ENCODE measurements at places on chromosomes 1 and 21.

DNA sequence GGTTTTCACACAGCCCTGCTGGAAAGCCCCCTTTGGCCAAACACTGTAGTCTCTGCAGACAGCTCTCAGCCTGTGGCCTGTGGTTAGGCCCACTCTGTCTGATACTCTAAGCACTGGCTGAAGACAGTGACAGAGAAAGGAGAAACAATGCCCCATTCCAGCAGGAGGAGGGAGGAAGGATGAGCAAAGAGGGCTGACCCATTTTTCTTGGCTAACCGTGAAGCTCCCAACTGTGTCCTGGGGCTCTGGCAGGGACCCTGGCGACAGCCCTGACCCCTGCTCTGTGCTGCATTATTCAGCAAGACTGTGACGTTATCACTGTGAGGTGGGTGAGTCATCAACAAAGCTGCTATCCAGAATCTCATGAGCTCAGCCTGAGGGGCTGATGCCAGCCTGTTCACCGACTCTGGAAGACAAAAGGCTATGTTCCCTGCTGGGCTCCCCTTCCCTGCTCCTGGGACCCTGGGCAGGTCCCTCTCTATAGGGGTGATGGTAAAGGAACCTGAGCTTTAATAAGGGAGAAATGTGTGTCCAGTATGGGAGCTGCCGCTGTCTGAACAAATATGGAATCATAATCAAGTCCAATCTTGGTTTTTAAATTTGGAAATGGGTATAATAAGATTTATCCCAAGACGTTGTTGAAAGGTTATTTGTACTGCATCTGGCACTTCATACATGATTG lies 107.0 kb downstream of the RHOU start:
- no peak for DNase-seq

- DNase-seq: no peak
Observed at GRCh38 chr1:119136401-119136800, 4.1 kb downstream of the WARS2 start.

DNA sequence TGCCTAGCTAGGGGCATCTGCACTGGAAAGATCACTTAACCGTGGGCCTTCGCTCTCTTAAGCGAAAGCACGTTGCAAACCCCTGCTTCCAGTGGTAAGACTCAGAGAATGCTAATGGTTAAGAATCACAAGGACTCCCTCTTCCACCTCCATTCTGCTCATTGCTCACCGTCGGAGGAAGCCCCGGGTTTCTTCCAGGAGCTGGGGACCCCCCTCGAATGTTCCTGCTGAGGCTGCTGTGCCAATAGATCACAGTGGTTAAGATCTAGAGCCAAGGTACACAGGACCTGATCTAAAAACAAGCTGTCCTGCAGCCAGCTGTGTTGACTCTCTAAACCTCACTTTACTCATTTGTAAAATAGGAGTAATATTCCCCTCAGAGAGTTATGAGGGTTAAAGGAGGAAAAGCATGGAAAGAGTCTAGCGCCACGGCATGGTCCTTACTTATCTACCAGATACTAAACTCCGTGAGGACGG lies 765 bp downstream of the VAMP3 start:
- no peak for DNase-seq

- no peak for DNase-seq
Observed at GRCh38 chr1:28506907-28507246, 1.0 kb downstream of the RCC1 start.

- DNase-seq: no peak
Observed at GRCh38 chr21:26550326-26550725, 22.8 kb downstream of the CYYR1 start.
